Panc1 (cell line): ENCODE measurements at places on chromosomes 3 and 15.

DNA sequence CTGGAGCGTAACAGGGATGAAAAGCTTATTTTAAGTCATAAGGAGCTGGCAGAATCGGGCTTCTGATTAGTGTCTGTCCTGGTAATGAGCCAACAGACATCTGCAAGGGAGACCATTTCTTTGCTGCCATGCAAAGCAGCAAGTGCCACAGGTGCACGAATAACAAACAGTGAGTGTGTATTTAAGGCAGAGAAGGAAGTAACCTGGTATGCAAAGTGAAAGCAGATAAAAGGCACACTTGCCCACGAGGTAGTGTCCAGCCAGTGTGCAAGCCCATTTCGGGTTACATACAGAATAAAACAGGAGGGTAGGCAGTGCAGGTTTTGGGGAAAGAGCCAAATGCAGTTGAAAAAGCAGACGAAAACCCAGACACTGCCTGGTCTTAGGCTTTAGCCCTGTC lies 1153.7 kb downstream of the SI start:
- no peak for DNase-seq

DNA sequence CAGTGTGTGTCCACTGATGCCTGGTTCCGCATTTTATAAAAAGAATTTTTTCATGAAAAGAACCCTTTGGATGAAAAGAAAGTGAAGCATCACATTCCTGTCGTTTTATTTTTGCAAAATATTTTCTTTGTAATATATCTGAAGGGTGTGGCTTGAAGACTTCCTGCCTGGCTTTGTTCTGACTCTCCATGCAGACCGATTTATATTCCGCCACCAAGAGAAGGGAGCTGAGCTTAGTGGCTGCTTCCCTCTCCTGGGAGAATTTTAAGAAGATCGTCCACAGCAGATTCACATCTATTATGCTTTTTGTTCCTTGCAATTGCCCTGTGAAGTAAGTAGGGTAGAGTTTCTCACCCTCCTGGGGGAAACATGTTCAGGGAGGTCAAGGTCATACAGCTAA lies 45.2 kb upstream of the UMPS start:
- DNase-seq = no peak

DNA sequence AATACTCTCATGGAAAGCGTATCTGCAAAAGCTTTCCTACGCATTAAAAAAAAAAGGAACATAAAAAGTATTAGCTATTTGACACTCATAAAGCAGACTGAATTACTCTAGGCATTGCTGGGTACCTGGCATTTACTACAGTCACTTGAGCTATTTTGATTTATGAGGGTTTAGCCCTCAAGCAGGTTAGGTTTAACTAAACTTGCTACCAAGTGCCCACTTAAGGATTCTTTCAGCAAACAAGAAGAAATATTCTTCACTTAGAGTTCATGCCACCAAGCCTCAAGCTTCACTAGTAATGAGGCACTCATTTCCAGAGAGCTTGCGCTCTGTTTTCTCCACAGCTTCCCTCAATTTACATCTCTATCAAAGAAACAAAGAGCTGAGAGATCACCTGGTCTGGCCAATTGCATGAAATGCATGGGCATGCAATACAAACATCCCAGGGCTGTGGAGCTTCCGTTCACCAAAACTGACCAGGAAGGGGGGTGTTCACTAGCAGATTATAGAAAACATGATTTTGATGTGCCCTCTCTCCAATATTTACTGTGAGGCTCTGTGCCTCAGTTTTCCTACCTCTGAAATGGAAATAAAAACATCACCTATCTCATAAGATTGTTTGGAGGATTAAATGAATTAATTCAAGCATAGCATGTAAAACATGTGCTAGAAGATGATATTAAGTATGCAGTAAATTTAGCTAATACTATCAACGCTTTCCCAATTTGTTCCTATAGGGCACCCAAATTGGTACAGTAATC lies 217.3 kb downstream of the RORA start:
- DNase-seq = no peak

DNA sequence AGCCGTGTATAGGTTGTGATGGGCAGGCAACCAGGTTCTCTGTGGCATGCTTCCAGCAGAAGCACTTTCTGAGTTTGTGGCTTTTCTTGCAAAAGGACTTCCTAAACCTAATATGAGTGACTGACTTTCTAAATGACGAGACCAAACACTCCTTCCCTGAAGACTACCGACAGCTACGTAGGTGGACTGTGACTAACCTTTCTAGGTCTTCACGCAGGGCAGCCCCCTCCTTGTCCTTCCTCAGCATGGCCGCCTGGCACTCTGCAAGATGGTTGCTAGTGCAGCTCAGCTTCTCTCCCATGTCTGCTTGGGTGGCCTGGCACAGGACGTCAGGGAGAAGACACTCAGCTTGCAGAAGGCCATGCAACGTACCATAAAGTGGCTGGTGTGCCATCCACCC lies 20.9 kb downstream of the CXCR6 start:
- no peak for DNase-seq

GRCh38 chr15:94457661-94458060 lies 226.3 kb downstream of the MCTP2 start:
- DNase-seq = no peak

DNA sequence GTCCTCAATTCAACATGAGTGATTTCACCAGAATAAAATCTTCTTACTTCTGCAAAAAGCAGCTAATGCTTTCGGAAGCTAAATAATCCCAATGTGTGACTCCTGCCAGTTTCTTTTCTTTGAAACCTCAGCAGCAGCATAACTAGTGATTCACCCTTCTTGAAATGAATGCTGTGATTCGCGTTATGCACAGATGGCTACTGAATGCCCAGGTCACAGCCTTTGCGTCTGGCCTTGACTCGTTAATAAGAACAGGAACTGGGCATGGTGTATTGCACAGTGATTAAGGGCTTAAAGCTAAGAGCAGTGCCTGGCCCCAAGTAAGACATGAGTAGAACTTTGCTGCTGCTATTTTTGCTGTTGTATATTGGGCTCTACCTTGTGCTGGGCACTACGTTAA lies 19.0 kb downstream of the CGNL1 start:
- no peak for DNase-seq

GRCh38 chr3:31043184-31043819 lies 148.8 kb upstream of the GADL1 start:
- DNase-seq = no peak

DNA sequence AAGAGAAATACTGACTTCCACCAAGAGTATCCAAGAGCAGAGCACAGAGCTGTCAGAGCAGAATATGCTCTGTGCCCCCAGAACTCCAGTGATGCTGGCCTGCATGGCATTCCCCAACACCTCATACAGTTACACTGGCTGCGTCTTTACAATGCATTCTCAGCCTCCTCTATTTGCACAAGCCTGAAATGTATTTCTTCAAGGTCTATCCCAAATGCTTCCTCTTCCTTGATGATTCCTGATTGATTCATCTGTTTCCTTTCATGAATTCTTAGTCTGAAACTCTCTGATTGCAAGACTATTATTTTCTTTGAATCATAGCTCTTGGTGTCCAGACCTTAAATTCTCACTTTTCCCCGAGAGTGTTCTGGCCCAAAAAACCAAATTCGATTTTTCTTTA lies 664.7 kb downstream of the MECOM start:
- DNase-seq = no peak

- DNase-seq = no peak
These were observed 57.3 kb upstream of the PLSCR4 start for GRCh38 chr3:146308222-146308621.

DNA sequence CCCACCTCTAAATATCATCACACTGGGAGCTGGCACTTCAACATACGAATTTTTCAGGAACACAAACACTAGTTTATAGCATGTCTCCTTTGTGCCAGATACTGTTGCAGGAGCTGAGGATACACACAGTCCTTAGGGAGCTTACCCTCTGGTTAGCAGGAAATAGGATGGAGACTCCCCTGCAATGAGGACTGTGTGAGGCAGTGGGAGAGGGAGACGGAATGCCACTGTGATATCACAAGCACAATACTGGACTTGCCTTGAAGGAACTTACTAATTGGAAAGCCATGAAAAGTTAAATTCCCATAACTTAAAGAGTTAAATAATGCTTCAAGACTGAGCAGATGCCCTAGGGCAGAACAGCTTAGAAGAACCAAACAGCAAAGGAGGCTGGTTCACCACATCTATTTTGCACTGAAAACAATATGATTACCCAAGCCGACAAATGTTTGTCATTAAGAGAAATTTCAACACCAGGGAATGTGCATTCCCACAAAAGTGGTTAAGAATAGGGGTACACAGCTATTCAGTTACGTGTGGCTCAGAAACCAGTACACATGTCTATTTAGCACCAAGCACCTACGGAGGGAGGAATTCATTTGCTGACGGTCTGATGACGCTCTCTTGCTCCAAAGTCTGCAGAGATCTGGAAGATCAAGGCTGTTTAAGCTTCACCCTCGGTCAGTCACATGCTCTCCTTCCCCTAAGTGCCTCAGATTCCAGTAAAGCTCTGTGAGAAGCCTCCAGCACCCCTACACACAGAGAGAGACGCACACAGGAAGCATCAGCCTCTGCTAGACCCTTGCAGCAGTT lies 5.2 kb downstream of the TBC1D2B start:
- DNase-seq = no peak

DNA sequence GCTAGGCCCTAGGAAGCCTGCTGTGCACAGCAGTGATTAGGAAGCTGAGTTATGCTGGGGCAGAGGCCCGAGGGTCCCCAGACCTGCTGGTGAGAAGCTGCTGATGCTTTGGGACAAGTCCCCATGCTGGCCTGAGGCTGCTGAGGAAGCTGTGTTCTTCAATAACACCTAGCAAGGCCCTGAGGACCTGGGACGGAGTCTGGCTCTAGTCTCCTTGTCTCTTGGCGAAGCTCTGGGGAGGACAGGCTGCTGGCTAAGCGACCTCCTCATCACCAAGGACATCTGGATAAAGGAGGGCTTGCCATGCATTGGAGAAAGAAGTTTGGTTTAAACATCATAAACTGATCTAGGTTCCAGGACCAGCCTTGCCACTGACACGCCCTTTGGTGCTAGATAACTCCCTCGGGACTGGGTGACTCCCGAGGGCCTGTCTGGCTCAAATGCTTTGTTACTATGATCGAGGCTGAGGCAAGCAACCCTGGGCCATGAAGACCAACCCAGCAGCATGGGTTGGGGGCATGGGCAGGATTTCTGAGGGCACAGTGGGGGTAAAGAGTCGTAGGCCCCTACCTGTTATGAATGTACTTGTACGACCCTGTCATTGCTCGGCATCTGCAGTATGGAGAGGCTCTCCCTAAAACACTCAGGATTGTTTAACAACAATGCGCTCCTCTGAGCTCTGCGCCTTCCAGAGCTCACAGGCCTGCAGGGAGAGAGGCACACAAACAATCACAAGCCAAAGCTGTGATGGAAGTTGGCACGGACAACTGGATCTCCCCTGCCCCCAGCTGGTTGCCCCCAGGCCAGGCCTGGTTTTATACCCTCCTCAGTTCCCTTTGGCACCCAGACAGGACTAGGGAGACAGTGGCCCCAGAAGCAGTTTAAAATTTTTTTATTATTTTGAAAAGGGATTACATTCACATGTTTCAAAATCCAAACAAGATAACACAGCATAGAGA lies 64.4 kb downstream of the LINGO1 start:
- no peak for DNase-seq

DNA sequence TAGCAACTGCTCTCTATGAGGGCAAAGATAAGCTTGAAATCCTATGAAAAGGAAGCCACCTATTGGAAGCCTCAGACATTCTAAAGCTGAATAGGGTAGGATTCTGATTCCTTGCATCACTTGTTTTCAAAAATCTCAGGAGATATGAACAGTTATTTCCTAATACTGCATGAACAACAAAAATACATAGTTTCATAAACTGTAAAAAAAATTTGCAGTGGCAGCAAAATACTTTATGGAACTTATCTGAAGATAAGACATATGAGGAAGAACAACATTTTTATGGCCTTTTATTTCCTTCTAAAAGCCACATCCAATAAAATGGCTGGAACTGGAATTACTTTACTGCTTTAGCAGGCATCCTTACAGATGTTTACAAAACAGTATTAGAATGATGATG lies 29.9 kb downstream of the AP3S2 start:
- DNase-seq = no peak

DNA sequence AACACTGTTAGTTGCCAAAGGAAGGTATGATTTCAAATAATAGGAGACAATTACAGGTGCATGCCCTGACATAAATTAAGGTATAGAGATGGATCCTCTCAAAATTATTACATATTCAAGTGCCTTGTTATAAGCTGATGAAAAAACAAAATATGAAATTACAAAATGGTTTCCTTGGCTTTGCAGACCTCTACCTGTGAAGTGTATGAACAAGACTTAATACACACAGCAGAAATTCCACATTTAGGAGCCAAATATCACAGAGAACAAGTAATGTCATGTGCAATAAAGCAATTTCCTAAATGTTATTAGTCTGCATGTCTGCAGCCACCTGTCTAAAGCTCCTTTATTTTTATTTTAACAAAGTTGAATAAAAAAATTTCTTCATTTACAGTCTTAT lies 151.5 kb downstream of the ALCAM start:
- DNase-seq = no peak

DNA sequence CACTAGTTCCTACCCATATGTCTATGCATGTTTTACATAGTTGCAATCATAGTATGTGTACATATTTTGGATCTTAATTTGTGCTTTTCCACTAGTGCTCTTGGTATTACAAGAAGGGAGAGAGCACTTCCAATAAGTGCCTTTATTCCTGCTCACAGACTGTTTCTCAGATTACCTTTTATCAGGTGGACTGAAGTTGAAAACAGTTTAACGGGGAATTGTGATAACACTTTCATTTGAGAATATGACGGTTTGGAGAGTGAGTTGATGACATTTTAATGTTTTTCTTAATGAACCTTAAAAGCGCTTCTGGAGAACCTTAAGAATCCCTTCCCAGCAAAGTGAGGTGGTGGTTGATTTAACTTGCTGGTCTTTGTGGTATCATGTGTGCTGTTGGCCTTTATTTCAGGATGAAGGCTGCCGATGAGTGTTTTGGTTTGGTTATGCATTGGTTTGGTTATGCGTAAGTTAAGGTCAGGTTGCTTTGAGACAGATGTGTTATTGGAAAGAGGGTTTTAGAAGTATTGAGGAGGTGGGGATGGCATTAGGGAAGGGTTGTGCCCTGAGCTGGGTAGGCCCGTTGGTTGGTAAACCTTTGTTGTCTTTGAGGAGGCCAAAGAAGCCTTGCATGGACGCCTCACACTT lies 2.8 kb downstream of the EDEM1 start:
- DNase-seq = no peak

- DNase-seq = no peak
These were observed 389.1 kb upstream of the PROK2 start for GRCh38 chr3:72174040-72174439.

DNA sequence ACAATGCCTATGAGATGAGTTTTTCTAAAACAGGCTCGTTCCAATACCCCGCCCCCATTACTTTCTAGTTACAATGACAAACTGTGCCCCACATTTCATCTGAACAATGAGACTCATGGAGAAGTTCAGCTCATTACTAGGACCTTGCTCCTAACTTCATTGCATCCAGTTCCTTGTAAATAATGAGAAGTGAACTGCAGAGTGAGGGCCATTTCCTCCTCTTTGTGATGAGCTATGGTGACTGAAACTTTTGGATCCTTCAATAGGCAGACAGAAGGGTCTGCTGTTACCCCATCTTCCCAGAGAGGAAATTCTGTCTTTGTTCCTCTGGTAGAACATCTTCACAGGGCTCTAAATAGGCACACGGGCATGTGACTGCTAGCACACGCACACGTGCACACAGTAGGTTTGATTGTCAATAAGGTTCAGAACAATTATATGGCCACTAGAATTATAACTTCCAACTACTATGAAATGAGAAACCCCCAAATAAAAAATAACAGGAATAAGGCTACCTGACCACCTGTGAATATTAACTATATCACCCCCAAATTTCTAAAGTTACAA lies 51.8 kb downstream of the SERP1 start:
- DNase-seq = no peak

- DNase-seq = no peak
These were observed 39.9 kb downstream of the EEFSEC start for GRCh38 chr3:128193168-128193567.
